ENCODE measurements at places on chromosomes 12 and 14.

DNA sequence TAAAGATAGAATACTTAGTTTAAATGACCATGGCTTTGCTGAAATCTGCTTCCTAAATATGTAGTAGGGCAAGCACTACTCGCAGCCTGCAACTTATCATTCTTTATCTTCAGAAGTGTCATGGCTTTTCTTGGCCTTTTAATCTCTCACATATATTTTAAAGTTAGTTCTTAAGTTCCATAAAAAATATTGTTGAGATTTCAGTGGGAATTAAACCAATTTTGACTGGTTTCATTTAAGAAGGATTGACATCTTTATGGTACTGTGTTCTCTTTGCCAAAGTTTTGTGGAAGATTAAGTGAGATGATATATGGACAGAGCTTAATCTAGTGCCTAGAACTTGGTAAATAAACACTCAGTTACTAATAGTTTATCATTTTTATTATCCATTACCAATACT, 56.7 kb downstream of the KIAA0586 start:
- DNase-seq: no peak

DNA sequence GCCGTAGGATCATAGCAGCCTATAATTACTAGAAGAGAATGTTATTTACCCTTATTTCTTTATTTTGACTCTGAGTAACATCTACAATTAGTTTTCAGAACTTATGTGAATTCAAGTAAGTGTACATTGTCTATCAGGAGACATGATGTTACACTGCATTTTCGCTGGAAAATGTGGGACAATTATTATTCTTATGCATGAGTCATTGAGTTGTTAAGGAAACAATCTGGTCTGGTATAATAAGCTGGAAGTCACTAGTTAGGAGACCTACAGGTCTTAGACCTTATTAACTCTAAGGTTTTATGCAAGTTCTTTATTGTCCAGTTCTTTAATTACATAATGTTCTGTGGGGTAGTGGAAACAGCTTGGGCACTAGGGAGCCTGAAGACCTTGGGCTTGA, 5.8 kb downstream of the KTN1 start:
- DNase-seq: no peak

DNA sequence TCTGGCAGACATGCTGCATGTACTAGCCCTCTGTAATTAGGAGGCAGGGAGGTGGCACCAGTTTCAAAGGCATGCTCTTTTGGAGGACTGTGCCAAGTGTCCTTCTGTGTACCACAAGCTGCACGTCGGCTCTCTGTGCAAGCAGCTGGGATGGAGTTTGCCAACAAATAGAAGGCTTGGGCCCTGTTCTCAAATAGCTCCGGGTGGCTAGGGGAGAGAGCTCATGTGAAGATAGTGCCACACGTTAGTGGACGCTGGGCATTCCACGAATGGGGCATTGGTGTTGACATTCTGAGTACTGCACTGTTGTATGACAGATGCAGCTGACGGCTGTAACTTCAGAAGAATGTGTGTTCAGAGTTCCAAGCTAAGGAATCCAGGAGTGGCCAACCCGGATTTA, 4.4 kb downstream of the AACS start:
- no peak for DNase-seq

GRCh38 chr14:96198430-96199130, 6.1 kb upstream of the BDKRB2 start:
- no peak for DNase-seq

GRCh38 chr12:108689314-108690190, 41.8 kb downstream of the CORO1C start:
- DNase-seq: no peak

GRCh38 chr12:90399357-90399756, 555.6 kb downstream of the CCER1 start:
- DNase-seq: no peak

DNA sequence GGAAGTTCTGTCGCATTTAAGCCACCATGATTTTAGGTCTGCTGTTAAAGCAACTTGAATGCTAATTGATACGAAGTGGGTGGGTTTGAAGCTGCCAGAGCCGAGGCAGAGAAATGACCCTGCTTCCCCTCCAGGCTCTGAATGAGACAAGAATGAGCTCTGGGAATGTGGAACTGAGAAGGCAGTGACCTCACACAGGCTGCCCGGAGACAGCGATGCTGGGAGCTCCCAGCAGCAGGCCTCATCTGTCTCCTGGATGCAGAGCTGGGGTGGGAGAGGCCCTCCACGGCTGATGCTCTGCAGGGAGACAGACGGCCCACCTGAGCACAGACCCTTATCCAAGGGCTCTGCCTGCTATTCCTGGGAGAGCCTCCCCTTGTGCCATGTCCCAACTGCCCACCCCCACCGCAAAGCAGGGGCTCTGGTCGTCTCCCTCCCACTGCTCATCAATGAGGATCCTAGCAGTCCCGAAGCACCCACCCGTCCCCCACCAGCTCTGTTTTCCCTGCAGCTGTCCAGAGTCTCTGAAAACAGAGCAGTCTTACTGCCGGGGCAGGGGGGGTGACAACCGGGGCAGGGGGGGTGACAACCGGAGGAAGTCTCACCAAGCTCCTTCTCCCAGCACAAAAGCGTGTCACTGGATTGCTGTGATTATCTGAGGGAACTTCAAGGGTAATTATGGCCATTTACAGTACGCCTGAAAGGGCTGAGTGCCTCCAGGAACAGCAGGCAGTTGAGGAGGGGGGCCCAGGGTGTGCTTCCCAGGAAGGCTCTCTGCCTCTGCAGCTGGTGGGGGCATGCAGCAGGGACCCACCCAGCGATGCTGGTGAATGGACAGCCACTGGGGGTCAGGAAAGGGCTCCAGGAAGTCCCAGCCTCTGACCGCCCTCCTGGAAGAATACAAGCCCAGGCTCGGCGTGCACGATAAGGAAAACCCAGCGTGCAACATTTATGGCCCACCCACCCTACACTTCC, 67.8 kb downstream of the CHGA start:
- DNase-seq: peak; percentile 86

DNA sequence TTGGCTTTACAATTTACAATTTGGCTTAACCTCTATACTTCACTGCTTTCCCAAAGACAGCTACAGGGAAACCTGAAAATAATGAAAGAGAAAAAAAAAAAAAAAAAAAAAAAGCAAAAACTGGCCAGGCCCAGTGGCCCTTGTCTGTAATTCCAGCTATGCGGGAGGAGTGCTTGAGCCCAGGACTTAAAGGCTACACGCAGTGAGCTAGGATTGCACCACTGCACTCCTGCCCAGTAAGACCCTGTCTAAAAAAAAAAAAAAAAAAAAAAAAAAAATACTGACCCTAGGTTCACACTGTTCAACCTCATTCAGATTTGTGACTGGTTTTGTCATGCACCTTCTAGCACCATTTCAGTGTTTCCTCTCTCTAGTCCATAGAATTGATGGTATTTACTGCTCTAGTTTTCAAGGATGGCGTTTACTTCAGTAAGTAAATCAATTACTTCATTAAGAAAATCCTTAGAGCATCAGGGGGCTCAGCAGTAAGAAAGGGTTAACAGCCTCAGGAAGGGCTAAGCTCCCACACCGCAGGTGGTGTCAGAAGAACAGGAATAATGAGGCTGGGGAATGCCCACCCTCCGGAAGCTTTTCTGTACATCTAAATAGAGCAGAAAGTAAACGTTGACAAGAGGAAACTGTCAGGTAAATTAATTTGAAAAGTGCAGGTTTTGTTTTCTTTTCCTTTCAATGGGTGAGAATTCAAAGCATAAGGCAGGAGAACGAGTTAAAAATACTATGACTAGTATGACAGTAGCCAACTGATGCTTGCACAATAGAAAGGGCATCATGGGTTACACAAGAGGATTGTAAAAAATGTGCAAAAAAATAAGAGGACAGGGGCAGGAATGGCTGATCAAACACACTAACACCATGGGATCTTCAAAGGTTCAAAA, 115.0 kb upstream of the MDM1 start:
- peak; percentile 38 for DNase-seq

DNA sequence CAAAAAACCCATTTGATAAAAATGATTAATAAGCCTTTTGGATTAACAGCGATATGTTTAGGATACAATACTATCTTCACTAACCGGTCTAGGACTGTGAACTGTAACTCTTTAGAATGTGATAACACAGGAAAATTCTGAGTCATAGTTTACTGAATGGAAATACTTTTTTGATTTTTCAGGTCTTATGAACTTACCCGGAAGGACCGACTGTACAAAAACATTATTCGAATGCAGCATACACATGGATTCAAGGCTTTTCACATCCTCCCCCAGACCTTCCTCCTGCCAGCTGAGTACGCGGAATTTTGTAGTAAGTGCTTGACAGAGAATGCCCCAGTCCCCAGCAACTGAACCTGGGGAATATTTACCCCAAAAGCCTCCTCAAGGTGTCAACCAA, 29.0 kb downstream of the TTLL5 start:
- no peak for DNase-seq

DNA sequence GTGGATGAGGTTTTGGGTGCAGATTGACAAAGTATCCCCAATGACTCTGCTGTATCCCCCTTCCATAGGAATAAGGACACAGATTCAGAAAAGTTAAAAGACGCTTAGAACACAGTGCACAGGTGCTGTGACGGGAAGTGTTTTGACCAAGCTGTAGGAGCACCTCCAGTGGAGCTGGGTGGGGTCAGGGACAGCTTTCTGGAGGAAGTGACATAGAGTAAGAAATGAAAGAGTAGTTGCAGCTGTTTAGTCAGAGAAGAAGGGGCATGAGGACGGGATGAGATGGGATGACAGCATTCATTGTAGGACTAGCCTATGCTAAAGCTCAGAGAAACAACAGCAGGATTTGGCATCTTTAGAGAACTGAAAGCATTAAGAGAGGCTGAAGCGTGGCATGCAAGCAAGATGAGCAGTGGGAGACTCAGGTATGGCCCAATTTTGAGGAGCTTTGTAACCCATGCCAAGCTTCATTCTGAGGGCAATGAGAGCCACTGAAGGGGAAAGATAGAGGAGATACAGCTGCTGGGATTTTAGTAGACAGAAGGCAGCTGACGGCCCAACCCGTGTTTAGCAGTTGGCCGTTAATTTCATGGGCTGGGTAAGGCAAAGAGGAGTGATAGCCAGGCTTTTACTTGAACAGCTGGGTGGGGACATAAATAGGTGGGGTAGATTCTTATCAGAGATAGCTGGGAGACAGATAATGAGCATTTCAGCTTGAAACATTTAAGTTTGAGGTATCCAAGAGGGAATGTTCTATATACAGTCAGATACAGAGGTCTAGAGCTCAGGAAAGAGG, 131.8 kb upstream of the KRAS start:
- no peak for DNase-seq

- DNase-seq: no peak
Observed at GRCh38 chr12:93256256-93256969, 121.3 kb upstream of the NUDT4 start.

DNA sequence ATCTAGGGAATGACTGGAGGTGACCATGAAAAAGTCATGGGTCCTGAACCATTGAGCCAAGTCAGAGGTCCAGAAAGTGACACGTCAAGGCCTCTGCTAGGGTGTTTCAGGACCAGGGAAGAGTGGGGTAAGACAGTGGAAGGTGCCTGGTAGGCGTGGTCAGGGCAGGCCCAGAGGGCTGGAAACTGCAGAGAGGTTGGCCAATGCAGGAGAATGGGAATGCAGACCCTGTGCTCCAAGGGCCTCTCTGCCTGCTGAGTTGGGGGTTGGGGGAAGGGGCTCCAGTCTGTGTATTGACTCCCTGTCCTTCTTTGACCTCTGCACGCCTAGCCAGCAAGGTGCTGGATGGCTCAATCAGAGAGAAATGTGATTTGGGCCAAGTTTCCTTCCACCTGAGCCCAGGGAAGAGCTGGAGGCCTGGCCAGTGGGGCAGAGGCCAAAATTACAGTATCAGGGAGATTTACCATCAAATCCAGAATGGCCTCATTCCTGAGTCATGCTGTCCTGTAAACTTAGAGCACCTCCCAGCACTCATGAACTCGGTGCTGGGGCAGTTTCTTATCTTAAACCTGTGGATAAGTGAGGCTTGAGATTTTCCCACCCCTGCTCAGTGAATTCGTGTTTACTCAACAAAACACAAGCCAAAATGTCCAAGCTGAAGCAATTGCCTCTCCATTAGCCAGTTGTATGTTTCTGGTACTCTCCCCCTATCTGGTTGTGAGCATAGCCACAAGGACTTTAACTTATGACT, 24.4 kb downstream of the IRF2BPL start:
- DNase-seq: no peak

- no peak for DNase-seq
Observed at GRCh38 chr12:59375633-59376032, 220.2 kb upstream of the SLC16A7 start.

GRCh38 chr12:28318273-28318672, 128.0 kb downstream of the CCDC91 start:
- no peak for DNase-seq

DNA sequence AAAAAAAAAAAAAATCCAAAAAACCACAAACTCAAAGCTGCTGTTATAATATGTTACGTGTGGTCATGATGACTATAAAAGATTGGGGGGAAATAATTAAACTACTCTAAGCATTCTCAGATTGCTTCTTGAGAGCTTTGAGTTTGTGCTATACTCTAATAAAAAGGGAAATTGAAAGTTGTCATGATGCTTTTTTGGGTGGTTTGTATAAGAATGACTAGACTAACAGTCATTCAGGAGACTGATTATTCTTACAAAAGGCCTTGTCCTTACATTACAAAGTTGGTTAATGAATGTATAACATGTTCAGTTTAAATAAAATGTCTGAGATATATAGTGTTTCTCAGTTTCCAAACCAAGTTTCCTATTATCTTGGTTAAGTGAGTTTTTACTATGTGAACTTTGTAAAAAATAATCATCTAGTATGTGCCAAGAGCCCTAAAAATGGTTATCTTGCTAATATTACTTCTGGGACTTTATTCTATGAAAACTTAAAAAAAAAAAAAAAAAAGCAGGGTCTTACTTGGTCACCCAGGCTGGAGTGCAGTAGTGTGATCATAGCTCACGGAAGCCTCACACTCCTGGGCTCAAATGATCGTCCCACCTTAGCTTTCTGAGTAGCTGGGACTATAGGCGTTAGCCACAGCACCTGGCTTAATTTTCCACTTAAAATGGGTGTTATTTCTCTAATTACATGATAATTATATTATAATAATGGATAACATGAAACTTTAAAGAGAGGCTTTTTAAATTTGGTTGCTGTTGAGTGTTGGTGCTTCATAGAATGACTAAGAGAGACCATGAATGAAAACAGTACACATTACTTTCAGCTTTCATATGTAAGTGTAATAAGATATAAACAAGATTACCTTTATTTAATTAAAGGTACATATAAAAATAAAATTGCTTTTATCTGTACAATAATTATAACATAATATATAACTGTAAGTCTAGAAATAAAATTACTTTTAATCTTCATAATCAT, 459.6 kb upstream of the RGS6 start:
- no peak for DNase-seq

- DNase-seq: no peak
Observed at GRCh38 chr12:62679608-62680007, 213.0 kb downstream of the MON2 start.
